ENCODE measurements at places on chromosomes 2 and 18. TPM values are rescaled to one million over a fixed set of nuclear protein-coding genes. Genes with fewer than 3 reads are reported as not detected.

The CDKL4 gene
- 1.7 TPM for total RNA-seq

The ACADL gene
- total RNA-seq = 45.4 TPM

The UBE2E3 gene
- 39.7 TPM for total RNA-seq

The ZFAND2B gene
- total RNA-seq = 32.6 TPM

DNA sequence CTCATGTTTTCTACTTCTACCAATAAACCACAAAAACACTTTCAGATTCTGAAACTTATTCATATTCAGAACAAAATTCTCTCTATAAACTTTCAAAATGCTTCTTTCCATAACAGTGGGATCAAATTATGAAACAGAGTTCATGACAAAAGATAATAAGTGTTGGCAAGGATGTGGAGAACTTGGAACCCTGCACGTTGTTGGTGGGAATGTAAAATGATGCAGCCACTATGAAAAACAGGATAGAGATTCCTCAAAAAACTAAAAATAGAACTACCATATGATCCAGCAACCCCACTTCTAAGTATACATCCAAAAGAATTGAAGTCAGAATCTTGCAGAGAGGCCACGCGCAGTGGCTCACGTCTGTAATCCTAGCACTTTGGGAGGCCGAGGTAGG lies 45.4 kb downstream of the GEMIN6 start:
- H3K27ac ChIP-seq = no peak overlapping the region
- H3K36me3 ChIP-seq = peaks cover 83% of the 10 kb centered on the region
- DNase-seq = no peak
- H3K27me3 ChIP-seq = no peaks in the 10 kb centered on the region
- H3K4me1 ChIP-seq = no peaks in the 10 kb centered on the region
- no peak overlapping the region for H3K4me3 ChIP-seq

- H3K36me3 ChIP-seq = no peaks in the 10 kb centered on the region
- no peaks in the 10 kb centered on the region for H3K27me3 ChIP-seq
- no peak for DNase-seq
- no peak overlapping the region for H3K27ac ChIP-seq
- H3K4me3 ChIP-seq = no peak overlapping the region
Measured at GRCh38 chr18:58562999-58563667, 65.8 kb downstream of the ALPK2 start.

- H3K4me3 ChIP-seq = no peak overlapping the region
- no peak overlapping the region for H3K27ac ChIP-seq
- H3K4me1 ChIP-seq = no peaks in the 10 kb centered on the region
- DNase-seq = no peak
- no peaks in the 10 kb centered on the region for H3K27me3 ChIP-seq
Measured at GRCh38 chr2:65550246-65550645, 117.8 kb upstream of the SPRED2 start.

- no peak overlapping the region for H3K4me3 ChIP-seq
- no peaks in the 10 kb centered on the region for H3K4me1 ChIP-seq
- no peaks in the 10 kb centered on the region for H3K27me3 ChIP-seq
- no peak overlapping the region for H3K27ac ChIP-seq
Measured at GRCh38 chr2:136356125-136357006, 238.4 kb upstream of the CXCR4 start.

DNA sequence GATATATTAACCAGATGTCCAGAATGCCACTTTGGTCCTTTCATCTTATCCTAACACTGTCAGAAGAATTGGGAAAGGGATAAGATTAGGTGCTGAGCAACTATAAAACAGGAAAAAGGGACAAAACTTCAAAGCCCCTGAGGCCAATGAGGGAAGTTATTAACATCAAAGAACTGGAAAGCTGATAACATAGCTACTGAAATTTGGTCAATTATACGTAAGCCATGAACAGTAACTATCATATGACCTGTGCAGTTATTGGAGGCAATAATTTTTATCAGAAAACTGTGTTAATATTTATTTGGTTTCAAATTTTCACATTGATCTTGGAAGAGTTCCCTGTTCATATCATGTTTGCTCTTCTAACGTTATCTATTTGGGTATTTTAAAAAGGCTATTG lies 2.6 kb upstream of the REG3A start:
- H3K4me3 ChIP-seq = no peak overlapping the region
- no peak for DNase-seq
- H3K36me3 ChIP-seq = no peaks in the 10 kb centered on the region

- H3K36me3 ChIP-seq = no peaks in the 10 kb centered on the region
- no peak overlapping the region for H3K4me3 ChIP-seq
- no peak overlapping the region for H3K27ac ChIP-seq
- H3K27me3 ChIP-seq = no peaks in the 10 kb centered on the region
- DNase-seq = no peak
- no peaks in the 10 kb centered on the region for H3K4me1 ChIP-seq
Measured at GRCh38 chr2:157324331-157324843, 1.2 kb downstream of the ERMN start.

- H3K27ac ChIP-seq = no peak overlapping the region
- no peaks in the 10 kb centered on the region for H3K36me3 ChIP-seq
- no peaks in the 10 kb centered on the region for H3K27me3 ChIP-seq
- H3K4me3 ChIP-seq = no peak overlapping the region
- no peak for DNase-seq
Measured at GRCh38 chr2:144705328-144706245, 185.7 kb upstream of the ZEB2 start.

GRCh38 chr2:133633881-133634409 lies 65.7 kb upstream of the NCKAP5 start:
- H3K4me1 ChIP-seq = no peaks in the 10 kb centered on the region
- no peak overlapping the region for H3K4me3 ChIP-seq
- no peaks in the 10 kb centered on the region for H3K36me3 ChIP-seq
- no peak for DNase-seq
- no peak overlapping the region for H3K27ac ChIP-seq

The CAVIN2 gene
- total RNA-seq = 182 TPM

GRCh38 chr18:378079-378478 lies 110.2 kb upstream of the THOC1 start:
- no peaks in the 10 kb centered on the region for H3K27me3 ChIP-seq
- DNase-seq = no peak
- no peak overlapping the region for H3K27ac ChIP-seq
- no peaks in the 10 kb centered on the region for H3K36me3 ChIP-seq

GRCh38 chr2:59249441-59250306 lies 1008.5 kb upstream of the FANCL start:
- DNase-seq = no peak
- H3K4me3 ChIP-seq = no peak overlapping the region
- H3K27me3 ChIP-seq = no peaks in the 10 kb centered on the region
- no peaks in the 10 kb centered on the region for H3K36me3 ChIP-seq
- no peak overlapping the region for H3K27ac ChIP-seq

- H3K4me1 ChIP-seq = peaks cover 7% of the 10 kb centered on the region
- no peak for DNase-seq
- peak overlapping the region; percentile 34 for H3K27ac ChIP-seq
- H3K36me3 ChIP-seq = no peaks in the 10 kb centered on the region
- H3K27me3 ChIP-seq = no peaks in the 10 kb centered on the region
- no peak overlapping the region for H3K4me3 ChIP-seq
Measured at GRCh38 chr2:30421604-30422443, 25.2 kb upstream of the LCLAT1 start.

DNA sequence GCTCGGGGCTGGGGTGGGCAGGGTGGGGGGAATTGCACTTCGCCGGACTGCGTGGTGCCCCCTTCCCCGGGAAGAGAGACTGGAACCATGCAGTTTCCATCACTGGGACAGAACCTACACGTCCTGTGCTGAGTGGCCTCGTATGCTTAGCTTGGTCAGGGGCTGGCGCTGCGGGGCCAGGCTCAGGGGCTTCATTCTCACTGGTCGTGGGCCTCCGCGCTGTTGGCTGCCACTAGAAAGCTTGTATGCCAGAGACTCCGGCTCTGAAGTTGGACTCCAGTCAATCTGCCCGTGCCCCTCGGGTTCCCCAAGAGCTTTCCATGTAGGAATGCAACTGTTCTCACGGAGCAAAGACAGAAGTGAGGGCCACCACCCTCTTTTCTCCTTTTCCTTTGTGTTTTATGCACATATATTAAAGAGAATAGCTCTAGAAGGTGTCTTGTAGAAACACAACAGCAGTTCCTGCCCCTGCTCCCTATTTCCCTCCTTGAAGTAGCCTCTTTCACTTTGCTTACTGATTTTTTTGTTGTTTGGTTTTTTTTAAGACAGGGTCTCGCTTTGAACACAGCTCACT lies 64.0 kb upstream of the YWHAQ start:
- H3K27me3 ChIP-seq = no peaks in the 10 kb centered on the region
- H3K4me1 ChIP-seq = peaks cover 5% of the 10 kb centered on the region
- DNase-seq = no peak
- no peak overlapping the region for H3K4me3 ChIP-seq
- no peak overlapping the region for H3K27ac ChIP-seq

DNA sequence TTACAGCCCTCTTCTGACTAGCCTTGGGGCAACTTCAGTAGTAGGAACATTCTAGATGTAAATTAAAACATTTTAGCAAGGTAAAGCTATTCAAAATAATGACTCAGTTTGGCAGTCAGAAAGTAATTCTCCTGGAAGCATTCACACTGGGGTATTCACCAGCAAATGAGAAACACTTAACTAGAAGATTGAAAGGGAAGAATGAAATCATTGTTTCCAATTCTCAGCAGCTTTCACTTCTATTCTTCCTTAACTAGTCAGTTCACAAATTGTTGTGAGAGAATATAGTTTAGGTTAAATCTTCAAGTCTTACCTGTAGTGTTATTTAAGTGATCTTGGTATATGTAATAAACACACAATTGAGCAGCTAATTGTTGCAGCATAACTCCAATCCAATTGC lies 1135.6 kb upstream of the FAM98A start:
- H3K4me1 ChIP-seq = no peaks in the 10 kb centered on the region
- no peaks in the 10 kb centered on the region for H3K27me3 ChIP-seq
- H3K36me3 ChIP-seq = no peaks in the 10 kb centered on the region
- no peak overlapping the region for H3K4me3 ChIP-seq
- no peak for DNase-seq

The ANO7 gene
- total RNA-seq = 1.3 TPM

GRCh38 chr2:60707750-60708371 lies 48.2 kb upstream of the PAPOLG start:
- H3K4me1 ChIP-seq = no peaks in the 10 kb centered on the region
- H3K27ac ChIP-seq = no peak overlapping the region
- H3K27me3 ChIP-seq = no peaks in the 10 kb centered on the region

The OXER1 gene
- total RNA-seq = 1.9 TPM

The CERKL gene
- 1.7 TPM for total RNA-seq

GRCh38 chr2:224174521-224174920 lies 135.4 kb upstream of the SERPINE2 start:
- no peaks in the 10 kb centered on the region for H3K36me3 ChIP-seq
- H3K4me1 ChIP-seq = no peaks in the 10 kb centered on the region
- no peak overlapping the region for H3K4me3 ChIP-seq
- H3K27ac ChIP-seq = no peak overlapping the region
- no peaks in the 10 kb centered on the region for H3K27me3 ChIP-seq
- no peak for DNase-seq
